ENCODE measurements at places on chromosomes 5 and 9. TPM values are rescaled to one million over a fixed set of nuclear protein-coding genes. Genes with fewer than 3 reads are reported as not detected.

Gene INSL4
- not detected for total RNA-seq

Gene SVEP1
- 0.05 TPM for total RNA-seq

Gene IFNA10
- not detected for total RNA-seq

Gene TMEM267
- 5.8 TPM for total RNA-seq

Gene PCDHA1
- 0.17 TPM for total RNA-seq

Gene PRLR
- total RNA-seq = not detected

Gene LMX1B
- not detected for total RNA-seq

Gene GABRA6
- total RNA-seq = not detected

Gene PCDHGA10
- total RNA-seq = 6.0 TPM
